CD8-positive, alpha-beta T cell (primary cell): ENCODE measurements at places on chromosomes 7 and 10.

- DNase-seq = no peak
Observed at GRCh38 chr7:41378156-41378555, 324.7 kb downstream of the INHBA start.

DNA sequence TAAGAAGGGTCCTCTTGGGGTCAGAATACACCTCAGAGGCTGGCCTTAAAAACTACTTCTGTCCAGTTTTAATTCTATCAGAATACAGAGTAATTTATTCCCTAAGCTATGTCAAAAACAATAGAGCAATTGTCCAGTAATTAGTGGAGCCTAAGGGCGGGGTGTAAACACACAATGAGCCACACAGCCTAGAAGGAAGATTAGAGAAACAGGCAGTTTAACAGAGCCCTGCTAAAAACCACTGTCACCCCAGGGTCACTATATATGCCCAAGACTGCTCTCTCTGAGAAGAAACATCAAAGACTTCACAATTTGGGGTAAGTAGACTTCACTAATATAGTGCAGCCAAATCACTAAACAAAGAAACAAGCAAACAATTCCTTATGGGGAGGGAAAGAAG lies 27.2 kb upstream of the WNT2 start:
- DNase-seq = no peak

GRCh38 chr7:37068038-37068437 lies 343.7 kb upstream of the AOAH start:
- no peak for DNase-seq

DNA sequence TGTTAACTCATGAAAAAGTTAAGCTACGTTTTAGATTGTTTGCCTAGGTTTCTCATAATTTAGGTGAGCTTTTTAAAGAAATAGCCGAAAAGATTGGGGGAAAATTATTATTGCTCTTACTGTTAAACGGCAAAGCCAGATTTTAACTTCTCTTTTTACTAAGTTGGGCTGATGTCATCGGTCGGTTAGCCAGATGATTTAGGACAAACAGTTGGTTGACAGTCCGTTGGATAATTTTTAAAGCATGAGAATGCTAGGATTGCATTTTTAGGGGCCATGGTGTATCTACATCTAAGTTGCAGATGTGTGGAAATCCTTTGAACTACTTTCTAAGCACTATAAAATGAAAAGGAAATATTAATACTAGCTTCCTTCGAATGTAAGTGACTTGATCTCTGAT lies 280.9 kb upstream of the AKR1E2 start:
- DNase-seq = no peak

DNA sequence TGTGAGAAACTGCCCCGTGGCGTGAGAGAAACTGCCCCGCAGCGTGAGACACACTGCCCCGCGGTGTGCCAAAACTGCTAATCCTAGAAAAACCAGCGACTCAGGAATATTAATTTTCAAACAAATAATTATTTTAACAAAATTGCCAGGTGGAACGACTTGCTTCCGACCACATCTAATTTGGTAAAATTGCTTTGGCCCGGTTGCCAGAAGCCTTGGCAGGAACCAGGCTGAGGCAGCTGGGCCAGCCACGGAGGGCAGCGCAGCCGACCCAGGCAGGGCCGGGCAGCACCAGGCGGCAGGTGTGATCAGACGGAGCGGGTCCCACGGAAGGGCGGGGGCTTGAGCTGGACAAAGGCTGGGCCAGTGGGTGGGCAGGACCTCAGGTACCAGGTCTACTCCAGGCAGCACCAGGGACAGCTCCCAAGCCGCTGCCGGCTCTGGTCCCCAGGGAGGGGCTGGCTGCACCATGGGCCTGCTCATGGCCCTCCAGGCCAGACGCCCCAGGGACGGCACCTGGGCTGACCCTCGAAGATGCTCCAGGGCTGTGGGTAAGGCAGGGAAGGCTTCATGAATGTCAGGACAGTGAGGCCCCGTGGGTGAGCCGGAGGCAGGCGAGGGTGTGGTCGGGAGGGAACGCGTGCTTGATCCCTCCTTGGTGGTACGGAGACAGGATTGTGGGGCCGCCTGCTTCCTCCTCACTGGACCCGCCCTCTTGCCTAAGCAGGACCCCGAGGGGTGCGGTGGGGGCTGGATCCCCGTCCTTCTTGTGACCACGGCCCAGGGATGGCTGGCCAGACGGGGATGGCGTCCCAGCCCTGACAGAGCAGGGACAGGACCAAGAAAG lies 7.7 kb upstream of the ADGRA1 start:
- no peak for DNase-seq

GRCh38 chr7:1121886-1122831 lies 34.2 kb downstream of the GPER1 start:
- DNase-seq = no peak

DNA sequence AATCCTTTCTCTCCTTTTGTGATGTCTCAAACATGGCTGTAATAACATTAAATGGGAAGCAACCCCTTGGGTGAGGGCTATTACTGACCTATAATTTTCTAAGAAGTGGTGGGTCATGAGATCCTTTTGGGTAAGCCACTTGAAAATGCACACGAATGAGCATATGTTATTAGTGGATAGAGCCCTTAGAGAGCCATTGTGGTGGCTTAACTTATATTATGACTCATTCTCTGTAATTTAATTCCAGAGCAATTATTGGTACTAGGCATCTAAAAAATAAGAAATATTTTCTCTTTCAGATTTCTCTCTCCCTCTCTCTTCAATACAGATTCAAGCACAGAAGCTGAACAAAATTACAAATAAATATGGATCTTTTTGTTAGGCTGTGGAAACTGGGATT lies 1177.4 kb upstream of the PHF14 start:
- DNase-seq = no peak

DNA sequence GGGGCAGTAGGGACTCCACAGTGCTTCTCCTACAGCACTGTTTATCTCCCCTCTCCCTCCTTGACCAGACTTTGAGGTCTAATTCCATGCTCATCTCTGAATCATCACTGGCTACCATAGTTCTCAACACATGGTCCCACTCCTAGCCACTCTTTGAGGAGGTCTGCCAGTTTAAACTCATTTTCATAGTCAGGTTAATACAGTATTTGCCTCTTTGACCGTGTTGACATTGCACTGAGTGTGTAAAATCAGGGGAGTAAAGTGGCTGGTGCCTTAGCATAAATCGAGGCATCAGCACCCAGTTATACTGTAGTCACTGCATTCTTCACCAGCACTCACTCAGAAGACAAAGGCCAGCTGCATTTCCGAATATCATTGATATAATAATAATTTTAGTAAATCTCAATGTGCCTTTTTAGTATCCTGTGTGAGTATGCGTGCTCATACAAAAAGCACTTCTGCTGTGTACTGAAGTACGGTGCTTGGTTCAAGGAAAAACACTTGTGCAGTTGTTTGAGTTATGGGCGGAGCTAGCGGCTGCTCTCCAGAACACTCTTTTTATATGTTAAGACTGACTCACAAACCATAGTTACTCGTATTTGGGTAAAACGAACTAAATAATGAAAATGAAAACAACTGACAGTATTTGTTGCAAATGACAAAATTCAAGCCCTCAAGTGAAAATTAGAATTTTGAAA lies 89.7 kb downstream of the GALNT11 start:
- no peak for DNase-seq

GRCh38 chr7:98163269-98163668 lies 48.0 kb upstream of the BHLHA15 start:
- no peak for DNase-seq

DNA sequence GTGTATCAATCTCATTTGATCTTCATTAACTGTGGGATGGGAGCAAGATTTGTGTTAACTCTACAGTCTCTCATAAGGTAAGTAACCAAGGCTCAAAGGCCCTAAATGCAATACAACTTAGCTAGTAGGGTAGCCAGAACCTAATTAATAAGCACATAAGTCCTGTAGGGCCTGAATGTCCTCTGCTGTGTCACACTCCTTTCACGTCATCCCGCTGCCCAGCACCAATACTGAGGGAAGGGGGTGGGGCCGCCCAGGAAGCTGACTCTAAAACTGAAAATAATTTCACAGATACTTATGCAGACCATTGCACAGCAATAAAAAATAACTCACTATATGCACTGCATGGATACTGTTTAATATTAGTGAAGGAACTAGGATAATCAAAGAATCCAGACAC lies 13.7 kb downstream of the CCDC6 start:
- no peak for DNase-seq

DNA sequence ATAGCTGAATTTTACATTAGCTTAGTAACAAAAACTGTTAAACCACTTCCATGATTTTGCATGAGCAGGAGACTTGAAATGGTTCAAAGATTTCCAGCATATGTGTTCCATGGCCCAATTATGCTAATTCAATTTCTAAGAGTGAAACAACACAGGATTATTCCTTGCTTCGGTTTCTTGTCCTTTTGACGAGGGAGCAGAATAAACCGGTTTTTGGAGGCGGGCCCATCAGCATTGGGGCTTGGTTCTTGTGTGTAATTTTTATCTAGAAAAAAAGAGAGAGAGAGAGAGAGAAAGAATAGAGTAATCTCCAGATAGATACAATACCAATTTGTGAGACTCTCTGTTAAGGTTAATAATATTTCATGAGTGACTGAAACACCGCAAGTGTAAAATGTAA lies 159.5 kb upstream of the ETV1 start:
- DNase-seq = no peak

GRCh38 chr7:112157072-112157471 lies 49.1 kb downstream of the DOCK4 start:
- no peak for DNase-seq

- DNase-seq = no peak
Observed at GRCh38 chr7:155269766-155270585, 27.7 kb upstream of the INSIG1 start.

DNA sequence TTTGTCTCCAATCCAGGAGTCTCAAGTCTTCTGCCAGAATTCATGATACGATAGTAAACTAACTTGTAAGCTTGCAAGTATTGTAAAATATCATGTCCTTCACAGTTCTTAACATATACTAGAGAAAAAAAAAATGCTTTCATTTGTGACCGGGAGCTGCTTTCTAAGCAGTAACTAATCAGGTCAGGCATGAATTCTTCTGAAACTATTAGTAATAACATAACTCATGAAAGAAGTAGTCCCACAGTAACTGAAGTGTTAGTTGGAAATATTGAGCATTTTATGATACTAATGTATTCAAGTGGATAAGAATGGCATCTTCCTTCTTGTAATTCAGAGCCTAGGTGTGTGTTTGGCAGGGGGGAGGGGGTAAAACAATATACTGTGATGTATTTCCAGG lies 665.6 kb downstream of the DNAJB9 start:
- DNase-seq = no peak

GRCh38 chr7:25853314-25853713 lies 298.7 kb upstream of the NFE2L3 start:
- DNase-seq = no peak

GRCh38 chr10:70558871-70559810 lies 43.4 kb downstream of the PRF1 start:
- DNase-seq = peak; percentile 78

DNA sequence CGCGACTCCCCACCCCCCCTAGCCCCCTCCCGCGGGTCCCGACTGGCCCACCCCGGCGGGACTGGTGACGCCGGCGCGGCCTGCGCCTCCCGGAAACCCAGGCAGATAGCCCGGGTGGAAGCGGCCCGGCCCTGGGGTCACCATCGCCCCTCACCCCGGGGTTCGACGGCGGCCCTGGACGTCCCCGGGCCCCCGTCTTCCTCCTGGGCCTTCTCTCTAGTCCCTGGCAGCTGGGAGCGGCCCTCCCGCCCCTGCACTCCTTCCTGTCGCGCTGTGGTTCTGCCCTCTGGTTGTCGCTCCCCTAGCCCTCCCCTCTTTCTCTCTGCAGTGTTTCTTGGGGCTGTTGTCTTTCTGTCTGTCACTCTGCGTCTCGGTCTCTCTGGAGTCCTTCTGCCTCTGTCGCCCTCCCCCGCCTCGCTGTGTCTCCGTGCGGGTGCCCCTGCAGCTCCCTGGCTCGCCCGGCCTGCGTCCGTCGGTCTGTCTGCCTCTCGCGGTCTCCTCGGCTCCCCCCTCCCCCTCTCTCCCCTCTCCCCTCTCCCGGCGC lies 90.5 kb upstream of the PAX2 start:
- DNase-seq = no peak

GRCh38 chr10:3813267-3813666 lies 28.3 kb upstream of the KLF6 start:
- DNase-seq = no peak

DNA sequence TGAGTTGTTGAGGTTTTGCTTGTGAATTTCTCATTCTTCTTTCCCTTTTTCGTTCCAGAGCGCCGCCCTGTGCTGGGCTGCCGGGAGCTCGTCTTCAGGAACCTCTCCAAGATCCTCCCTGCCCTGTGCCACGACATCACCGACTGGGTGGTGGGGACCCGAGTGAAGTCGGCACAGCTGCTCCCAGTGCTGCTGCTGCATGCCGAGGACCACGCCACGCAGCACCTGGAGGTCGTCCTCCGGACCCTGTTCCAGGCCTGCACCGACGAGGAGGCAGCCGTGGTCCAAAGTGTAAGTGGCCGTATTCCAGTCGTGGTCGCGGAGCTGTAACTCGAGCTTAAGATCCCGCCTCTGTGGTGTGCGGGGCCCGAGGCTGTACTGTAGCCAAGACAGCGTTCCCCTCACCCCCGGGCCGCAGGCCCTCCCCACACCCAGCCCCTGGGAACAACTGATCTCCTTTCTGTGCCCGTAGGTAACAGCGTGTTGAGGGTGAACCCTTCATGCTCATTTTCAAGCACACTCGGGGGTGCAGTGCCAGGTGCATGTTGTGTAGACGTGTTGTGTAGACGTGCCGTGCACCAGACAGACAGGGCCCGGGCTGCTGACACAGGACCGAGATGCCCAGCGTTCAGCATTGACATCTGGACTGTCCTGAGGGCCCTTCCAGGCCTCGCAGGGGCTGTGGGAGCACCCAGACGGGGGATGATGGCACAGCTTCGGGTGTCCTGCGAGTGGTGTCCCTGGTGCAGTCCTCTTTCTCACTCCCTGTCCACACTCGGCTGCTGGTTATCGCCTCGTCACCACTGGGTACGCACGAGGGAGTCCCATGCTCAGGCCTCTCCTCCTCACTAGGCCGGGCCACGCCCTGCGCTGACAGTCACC lies 27.7 kb upstream of the PRKAR1B start:
- DNase-seq = no peak

DNA sequence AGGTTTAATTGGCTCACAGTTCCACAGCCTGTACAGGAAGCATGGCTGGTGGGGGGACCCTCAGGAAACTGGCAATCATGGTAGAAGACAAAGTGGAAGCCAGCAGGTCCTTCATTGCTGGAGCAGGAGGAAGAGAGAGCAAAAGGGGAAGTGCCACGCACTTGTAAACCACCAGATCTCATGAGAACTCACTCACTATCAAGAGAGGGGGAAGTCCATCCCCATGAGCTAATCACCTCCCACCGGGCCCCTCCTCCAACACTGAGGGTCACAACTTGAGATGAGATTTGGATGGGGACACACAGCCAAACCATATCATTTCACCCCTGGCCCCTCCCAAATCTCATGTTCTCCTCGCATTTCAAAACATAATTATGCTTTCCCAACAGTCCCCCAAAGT lies 171.9 kb upstream of the CACNA2D1 start:
- DNase-seq = no peak
